G401 (cell line): ENCODE measurements at places on chromosomes 1 and 21. TPM values are rescaled to one million over a fixed set of nuclear protein-coding genes. Genes with fewer than 3 reads are reported as not detected.

DNA sequence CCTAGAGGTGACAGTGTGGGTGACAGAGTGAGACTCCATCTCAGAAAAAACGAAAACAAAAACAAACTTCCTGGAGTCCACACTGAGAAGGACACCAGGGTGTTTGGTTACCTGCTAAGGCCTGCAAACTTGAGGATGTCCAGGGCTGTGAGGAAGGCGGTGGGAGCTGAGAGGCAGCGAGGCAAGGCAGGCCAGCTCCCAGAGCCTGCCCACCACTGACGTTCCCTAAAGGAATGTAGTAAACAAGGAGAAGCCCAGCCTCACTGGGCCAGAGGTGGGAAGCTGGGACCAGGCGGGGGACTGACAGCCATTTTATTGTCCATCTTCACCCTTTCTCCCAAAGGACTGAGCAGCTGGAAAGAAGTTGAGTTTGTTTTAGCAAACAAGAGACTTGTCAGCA lies 24.1 kb downstream of the SHISA4 start:
- DNase-seq = no peak

The RSPH1 gene
- 0.41 TPM in 1 of 2 replicates, not detected in the other for total RNA-seq

The PRKCZ gene
- total RNA-seq = 96.8 and 107 TPM in 2 replicates

GRCh38 chr21:32920474-32920873 lies 105.3 kb upstream of the OLIG2 start:
- no peak for DNase-seq

The OTUD3 gene
- 4.4 and 8.8 TPM in 2 replicates for total RNA-seq

- DNase-seq = no peak
These were observed 30.1 kb downstream of the SLC1A7 start for GRCh38 chr1:53112271-53112774.

- DNase-seq = no peak
These were observed 25.1 kb downstream of the POFUT2 start for GRCh38 chr21:45262616-45263015.

DNA sequence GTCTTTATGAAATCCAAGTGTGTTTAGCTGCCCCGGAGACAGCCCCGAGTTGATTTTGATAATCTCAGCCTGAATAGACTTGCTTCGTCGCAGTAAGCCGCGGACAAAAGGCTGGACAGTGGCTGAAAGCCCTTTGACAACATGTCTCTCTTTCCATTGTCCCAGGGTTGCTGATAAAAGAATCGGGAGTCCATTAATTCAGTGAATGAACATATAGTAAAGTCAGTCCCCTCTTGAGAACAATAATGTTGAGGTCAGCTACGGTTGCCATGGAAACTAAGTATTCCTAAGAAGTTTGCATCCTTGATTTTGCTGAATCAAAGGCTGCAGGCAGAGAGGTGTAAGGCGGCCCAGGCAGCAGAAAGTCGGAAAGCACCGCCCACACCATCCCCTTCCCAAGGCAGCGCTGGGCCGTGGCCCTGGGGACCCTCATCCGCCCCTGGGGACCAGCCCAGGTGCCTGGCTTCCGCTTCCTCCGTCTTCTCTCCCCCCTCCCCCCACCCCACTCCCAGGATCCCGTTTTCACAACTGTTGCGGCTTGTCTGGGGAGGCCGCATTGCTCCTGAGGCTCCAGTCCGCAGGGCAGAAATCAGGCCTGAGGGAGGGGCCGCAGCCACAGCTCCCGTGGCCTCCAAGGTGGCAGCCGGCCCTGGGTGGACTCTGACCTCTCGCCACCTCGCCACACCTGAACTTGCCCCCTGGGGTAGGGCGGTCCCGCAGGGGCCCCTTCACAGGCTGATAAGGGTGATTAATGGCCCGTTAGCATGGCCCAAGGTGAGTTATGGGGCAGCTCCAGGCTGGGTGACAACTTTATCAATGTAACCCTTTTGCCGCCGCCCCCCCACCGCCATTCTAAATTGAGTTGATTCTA lies 180.9 kb downstream of the PRDM16 start:
- DNase-seq = no peak

The E2F2 gene
- total RNA-seq = 8.4 and 11.7 TPM in 2 replicates

GRCh38 chr1:46187106-46187869 lies 10.9 kb downstream of the POMGNT1 start:
- DNase-seq = no peak

- no peak for DNase-seq
These were observed 201.1 kb downstream of the OMA1 start for GRCh38 chr1:58345215-58346035.

GRCh38 chr1:174642393-174642792 lies 194.6 kb downstream of the GPR52 start:
- DNase-seq = no peak

- DNase-seq = peak; percentile 45
These were observed 871 bp downstream of the TUFT1 start for GRCh38 chr1:151540982-151541377.

DNA sequence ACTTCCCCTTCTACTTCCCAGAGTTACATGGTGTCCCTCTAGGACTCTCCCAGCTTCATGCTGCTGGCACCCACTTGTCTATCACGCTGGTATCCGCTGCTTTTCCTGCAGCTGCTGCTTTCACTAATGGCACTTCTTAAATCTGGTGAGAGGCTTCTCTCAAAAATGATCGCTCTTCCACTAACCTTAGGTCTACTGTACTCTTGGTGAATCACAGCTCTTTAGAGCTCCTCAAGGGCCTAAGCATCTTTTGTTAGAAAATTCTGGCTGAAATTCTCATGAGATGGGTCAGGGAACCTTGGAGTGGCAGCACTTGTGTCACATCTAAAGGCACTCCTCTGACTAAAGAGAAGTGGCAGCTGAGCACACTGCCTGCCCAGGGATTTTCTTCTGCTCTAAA lies 32.1 kb downstream of the ZMYND12 start:
- no peak for DNase-seq

DNA sequence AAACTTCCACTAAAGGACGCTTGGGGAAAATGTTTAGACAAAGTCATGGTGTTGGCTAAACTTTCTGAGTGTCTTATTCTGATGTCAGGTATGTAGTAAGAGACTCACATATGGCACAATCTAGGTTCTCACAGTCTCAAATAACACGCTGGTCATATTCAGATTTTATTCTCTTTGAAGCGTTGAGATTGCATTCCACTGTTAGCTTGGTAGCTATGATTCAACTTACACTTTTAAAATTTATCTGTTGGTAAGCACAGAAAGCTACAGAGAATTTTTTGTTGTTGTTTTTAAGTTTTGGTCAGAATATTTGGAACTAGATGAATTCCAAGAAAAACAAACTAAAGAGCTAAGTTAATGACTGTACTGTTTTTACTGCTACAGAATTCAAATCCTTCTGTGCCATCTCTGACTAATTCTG lies 126.7 kb downstream of the PRRX1 start:
- no peak for DNase-seq

DNA sequence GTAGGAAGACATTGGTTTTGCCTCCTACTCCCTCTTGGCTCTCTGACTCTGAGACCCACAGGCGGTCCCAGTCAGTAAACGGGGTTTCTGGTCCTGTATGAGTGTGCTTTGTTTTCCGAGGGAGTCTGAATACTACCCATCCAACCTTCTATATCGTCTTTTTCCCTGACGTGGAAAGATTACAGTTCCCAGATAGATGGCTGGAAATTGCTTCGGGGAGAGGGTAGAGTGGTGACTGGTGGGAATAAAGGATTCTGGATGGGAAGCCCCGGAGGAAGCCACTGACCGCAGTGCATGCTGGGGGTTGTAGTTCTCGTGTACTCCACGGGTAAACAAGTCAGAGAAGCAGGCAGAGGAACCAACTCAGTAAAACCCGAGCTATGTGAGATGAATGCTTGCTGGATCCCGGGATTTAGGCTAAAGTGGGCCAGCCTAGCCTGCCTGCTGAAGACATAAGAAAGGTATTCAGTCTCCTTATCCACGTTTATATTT lies 66.2 kb upstream of the IRF2BP2 start:
- DNase-seq = peak; percentile 93

DNA sequence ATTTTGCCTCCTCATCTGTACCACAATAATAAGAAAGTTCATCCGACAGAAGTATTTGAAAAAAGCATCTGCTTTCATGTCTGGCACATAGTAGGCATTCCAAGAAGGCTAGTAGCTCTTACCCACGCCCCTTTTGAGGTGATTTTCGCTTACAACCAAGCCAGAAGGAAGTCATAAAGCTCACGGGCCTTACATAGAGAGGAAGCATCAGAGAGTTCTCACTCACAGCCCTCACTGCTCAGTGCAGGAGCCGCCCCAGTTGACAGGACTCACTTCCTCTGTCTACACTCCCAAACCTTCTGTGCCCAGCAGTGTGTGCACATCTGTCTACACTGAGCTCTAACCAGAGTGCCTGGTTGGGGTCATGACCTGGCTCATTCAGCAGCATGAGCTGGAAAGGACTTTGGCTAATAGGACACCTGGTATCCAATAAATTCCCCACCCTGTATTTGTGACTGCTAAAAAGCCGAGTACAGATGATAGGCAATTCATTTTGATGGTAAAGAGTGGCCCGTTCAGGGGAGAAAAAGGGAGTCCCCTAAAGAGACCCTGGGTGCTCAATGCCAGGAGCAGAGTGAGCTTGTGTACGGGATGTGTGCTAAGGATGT lies 36.8 kb upstream of the DUSP10 start:
- DNase-seq = no peak

The EDARADD gene
- total RNA-seq = 0.68 and 2.3 TPM in 2 replicates

The GUCA2B gene
- not detected in 2 replicates for total RNA-seq

The BMP8A gene
- not detected in 2 replicates for total RNA-seq

DNA sequence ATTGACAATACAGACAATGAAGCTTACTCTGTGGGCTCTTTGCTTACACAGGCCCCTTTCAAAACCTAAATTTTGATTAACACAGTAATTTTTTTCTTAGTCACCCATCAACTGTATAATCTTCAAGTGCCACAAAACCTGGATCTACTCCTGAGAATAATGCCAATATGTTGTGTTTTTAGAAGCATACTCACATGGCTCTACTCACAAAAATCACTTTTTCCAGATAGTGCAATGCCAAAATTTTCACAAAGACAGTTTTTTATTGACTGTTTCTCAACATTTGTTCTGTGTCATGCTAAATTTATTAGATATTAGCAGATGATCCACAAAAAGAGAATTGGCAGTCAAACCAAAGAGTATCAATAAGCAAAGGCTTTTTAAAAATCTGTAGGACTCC lies 493.7 kb upstream of the C1orf87 start:
- DNase-seq = no peak

The DDOST gene
- 389 and 401 TPM in 2 replicates for total RNA-seq

DNA sequence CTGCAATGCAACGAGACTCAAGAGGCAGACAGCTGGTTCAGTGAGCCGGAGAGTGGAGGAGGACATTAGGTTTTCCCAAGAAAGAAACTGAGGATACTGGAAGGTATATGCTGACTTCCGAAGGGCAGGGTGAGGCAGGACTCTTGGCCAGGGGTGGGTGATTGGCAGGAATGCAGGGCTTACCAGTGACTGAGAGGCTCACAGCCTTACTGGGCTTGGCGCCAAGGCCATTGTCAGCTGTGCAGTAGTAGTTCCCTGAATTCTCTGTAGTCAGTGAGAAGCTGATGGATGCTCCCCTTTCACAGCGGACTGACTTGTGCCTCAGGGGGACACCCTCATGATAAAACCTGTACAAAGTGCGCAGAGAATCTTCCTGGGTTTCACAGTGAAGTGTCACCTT lies 9.6 kb downstream of the FCRL5 start:
- no peak for DNase-seq

GRCh38 chr1:223179786-223180185 lies 36.7 kb upstream of the TLR5 start:
- DNase-seq = no peak

GRCh38 chr21:42769183-42769819 lies 110.0 kb downstream of the WDR4 start:
- no peak for DNase-seq
